ENCODE measurements at places on chromosomes 6 and 20. TPM values are rescaled to one million over a fixed set of nuclear protein-coding genes. Genes with fewer than 3 reads are reported as not detected.

GRCh38 chr20:35115606-35116005 lies 23.0 kb upstream of the TRPC4AP start:
- DNase-seq, result no peak

ATP9A gene
- 194 TPM for total RNA-seq

GRCh38 chr6:130991422-130992137 lies 71.5 kb downstream of the EPB41L2 start:
- no peak for DNase-seq

- DNase-seq, result no peak
Observed at GRCh38 chr6:29561091-29561490, 1.6 kb upstream of the UBD start.

- DNase-seq, result no peak
Observed at GRCh38 chr20:34368547-34368946, 5.5 kb downstream of the ITCH start.

DNA sequence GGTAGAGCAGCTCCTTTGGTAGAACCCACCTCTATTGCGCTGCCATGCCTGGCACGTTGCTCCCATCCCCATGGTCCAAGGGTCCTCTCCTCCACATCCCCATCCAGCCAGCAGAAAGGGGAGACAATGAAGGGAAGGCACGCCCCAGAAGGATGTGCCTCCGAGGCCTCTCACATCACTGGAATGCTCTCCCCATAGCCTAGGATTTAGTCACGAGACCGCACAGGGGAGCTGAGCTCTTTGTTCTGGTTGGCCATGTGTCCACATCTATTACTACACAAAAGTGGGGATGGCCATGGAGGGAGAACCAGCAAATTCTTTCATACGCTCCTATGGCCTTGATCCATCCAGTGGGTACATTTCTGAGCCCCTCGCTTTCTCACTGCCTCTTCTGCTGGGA lies 60.5 kb upstream of the SALL4 start:
- no peak for DNase-seq

DNA sequence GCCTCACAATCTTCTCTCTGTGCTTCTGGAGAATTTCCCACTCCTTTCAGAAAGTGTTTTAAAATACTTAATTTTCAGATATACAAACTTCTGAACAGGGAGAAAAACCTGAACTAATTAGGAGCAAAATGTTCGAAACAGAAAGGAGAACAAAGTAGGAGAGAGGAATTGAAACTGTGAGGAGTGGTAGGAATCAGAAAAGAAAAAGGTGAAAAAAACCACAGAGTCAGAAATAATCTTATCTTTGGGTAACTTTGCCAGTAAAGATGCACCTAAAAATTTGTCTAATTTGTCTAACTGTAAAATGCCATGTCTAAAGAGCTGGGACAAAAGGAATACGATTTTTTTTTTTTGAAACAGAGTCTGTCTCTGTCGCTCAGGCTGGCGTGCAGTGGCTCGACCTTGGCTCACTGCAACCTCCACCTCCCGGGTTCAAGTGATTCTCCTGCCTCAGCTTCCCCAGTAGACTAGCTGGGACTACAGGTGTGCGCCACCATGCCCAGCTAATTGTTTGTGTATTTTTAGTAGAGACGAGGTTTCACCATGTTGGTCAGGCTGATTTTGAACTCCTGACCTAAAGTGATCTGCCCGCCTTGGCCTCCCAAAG lies 4.7 kb upstream of the RIPOR2 start:
- no peak for DNase-seq

DCDC2 gene
- total RNA-seq, result 2.6 TPM

DNA sequence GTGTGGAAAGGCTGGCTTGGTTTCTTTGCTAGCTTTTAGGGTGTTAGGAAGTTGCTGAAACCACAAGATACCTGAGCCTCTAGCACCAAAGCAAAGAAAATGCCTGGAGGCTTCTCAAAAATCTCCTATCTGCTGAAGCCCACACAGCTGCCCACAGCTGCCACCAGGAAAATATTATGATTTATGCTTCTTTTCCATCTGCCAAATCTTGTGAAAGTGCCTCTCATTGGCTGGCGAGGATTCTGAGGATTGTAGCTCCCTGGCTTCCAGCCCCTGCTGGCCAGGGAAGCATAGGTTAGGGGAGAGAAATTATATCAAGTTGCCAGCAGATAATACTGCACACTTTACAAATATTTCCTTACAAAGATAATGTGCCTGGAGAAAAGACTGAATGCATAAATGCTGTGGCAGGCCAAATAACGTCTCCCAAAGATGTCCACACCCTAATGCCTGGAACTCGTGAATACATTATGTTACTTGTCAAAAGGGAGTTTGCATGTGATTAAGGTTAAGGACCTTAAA lies 98.4 kb downstream of the MRPL14 start:
- DNase-seq, result no peak

SLC17A4 gene
- not detected for total RNA-seq

METTL24 gene
- 3.3 TPM for total RNA-seq

F13A1 gene
- 22.0 TPM for total RNA-seq

DNA sequence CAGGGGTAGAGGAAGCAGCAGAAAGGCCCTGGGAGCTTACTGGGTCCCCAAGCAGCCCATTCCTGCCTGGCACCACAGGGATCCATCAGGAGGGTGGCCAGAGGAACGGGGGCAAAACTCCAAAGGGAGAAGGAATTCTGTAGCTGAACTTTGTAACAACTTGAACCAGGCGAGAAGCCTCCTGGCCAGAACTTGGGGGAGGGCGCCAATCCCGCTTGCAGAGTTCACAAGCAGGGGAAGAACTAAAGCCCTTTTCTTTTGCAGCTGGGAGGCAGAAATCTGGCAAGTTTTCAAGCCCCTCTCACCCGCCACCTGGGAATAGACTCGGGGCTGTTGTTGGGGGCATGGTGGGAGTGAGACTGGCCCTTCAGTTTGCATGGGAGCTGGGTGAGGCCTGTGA lies 189.1 kb downstream of the PHF3 start:
- DNase-seq, result no peak

- no peak for DNase-seq
Observed at GRCh38 chr6:131292145-131292938, 157.1 kb downstream of the AKAP7 start.

PNPLA1 gene
- not detected for total RNA-seq

GRCh38 chr20:40703975-40704530 lies 15.0 kb upstream of the MAFB start:
- DNase-seq, result no peak

All from cerebellum (tissue), 4 donors.